Astrocyte (in vitro differentiated cells and primary cell): ENCODE measurements at places on chromosomes 11 and 22.
A peak's percentile ranks its signal among the peaks of the same experiment; 100 is the strongest.

DNA sequence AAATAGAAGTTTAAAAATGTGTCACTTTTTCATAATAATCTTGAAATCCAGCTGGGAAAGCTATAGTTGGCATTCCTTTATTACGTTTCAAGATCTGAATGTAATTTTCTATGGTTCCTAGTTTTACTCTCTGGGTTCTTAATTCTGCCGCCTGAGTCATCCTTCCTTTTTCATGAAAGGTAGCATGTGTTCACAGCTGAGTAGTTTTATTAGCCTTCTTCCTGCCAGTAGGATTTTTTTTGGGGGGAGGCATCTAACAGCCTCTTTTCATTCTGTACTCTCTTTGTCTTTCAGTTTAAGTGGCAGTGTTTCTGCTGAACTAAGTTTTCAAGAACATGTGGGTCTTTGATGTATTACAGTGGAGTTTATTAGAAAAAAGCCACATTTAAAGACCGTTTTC, 36.5 kb downstream of the OR2AG2 start:
- DNase-seq = peak; percentile 5

- DNase-seq = no peak
Observed at GRCh38 chr22:44019846-44020245, 4.3 kb upstream of the PARVB start.

GRCh38 chr11:106384429-106384828, 307.0 kb downstream of the AASDHPPT start:
- DNase-seq = no peak

- DNase-seq = no peak
Observed at GRCh38 chr11:6670202-6670830, 12.8 kb downstream of the MRPL17 start.

DNA sequence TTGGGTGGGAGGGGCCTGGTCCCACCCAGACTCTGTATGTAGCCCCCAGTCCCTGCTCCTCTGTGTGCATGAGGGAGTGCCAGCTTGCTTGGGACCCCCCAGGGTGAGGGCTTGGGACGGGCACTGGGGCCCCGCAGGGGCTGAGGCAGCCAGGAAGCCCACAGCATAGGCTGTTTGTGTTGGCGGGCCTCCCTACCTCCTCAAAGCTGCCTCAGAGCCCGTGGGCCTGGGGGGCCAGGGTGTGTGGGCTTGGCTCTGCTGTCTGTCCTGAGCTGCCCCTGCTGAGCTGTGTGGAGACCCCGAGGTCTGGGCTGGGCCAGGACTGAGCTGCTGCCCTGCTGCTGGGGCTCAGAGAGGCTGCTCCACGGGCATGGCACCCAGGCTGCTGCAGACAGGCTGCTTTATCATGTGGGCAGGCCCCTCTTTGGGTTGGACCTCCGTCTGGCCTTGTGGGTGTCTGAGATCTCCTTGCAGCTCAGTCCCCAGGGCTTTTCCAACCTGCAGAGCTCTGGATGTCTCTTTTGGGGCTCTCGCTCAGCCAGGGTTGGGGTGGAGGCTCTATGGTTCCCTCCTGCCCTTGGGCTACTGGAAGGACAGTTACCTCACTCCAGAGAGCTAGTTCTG, 3.3 kb downstream of the TSPAN4 start:
- DNase-seq = no peak

GRCh38 chr22:21592422-21592821, 24.9 kb downstream of the UBE2L3 start:
- no peak for DNase-seq

- DNase-seq = no peak
Observed at GRCh38 chr11:82465481-82465880, 268.2 kb downstream of the FAM181B start.

DNA sequence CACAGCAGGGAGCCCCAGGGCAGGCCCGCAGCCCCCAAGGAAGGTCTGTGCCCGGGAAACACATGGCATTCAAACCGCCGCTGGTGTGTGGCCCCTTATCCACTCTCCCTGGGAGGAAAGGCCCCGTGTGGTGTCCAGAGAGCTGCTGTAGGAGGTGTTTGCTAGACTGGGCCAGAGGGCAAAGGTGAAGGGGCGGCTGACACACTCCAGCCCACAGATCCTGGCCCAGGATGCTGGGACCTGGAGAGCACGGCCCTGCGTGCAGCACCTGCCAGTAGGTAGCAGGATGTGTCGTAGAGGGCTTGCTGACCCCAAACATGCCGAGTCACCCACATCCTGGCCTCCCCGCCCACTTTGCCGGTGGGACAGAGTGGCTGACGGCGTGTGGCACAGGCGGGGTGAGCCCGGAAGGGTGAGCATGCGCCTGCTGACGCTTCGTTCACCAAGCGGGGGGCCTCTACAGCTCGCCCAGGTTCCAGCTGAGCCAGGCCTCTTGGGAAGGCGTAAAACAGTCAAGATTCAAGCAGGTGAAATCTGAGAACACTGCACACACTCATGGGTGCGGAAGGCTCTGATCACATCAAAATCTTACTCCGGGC, 11.0 kb downstream of the OSBPL5 start:
- peak; percentile 25 for DNase-seq

GRCh38 chr22:43001271-43002201, 13.4 kb downstream of the PACSIN2 start:
- DNase-seq = peak; percentile 67

DNA sequence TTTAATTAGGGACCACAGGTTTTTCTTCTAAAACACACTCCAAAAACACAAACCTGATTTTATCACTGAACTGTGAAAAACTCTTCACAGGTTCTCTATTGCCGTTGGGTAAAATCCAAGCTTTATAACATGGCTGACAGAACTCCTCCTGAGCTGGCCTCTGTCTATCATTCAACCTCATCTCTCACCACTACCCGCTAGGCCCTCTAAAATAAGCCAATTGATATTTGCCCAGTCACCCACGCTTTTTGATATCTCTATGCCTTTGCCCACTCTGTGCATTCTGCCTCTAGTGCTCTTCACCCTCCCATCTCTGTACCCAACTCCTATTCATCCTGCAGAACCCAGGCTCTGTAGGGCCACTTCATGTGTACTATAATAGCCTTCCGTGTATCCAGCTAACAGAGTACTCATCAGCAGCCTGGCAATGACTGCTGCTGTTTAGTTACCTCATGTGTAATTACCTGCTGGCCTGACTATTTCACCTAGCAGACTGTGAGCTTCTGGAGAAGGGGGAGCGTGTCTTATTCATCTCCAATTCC, 1.1 kb upstream of the CNGA4 start:
- DNase-seq = no peak

DNA sequence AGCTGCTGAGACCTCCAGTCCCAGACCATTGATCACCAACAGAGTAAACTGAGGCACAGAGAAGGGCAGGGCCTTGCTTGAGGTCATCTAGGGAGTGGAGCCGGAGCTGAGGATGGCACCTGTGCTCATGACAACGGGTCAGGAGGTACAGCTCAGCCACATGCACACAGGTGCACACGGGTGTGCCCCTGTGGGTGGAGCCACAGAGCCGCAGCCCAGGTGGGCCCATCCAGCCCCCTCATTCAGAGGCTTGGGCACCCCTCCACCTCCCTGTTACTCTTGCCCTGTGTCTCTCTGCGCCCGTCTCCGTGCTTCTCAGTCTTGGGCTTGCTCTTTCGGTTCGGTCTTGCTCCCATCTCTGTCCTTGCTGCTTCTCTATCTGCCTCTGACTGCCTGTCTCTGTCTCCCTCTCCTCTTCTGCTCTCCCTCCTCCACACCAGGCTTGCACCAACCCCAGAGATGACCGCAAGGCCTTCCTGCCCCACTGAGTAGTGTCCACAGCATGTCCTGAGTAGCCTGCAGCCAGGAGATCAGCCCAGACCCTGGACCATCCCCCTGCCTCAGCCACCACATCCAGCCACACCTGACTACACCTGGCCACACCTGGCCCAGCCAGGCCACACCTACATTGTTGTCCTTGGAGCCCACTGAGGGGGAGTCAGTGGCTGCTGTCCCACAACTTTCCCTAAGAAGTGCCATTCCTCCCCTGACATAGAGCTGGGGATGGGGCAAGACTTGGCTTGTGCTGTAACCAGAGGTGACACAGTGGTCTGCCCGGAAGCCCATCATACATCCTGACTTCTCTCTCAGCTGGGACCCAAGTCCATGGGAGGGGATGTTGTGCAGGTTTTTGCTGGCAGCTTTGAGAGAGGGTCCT, 39.3 kb upstream of the CRYBB3 start:
- no peak for DNase-seq

- DNase-seq = peak; percentile 69
Observed at GRCh38 chr11:130400781-130401483, 27.5 kb downstream of the ADAMTS8 start.

- no peak for DNase-seq
Observed at GRCh38 chr11:29780756-29781155, 236.1 kb downstream of the KCNA4 start.

DNA sequence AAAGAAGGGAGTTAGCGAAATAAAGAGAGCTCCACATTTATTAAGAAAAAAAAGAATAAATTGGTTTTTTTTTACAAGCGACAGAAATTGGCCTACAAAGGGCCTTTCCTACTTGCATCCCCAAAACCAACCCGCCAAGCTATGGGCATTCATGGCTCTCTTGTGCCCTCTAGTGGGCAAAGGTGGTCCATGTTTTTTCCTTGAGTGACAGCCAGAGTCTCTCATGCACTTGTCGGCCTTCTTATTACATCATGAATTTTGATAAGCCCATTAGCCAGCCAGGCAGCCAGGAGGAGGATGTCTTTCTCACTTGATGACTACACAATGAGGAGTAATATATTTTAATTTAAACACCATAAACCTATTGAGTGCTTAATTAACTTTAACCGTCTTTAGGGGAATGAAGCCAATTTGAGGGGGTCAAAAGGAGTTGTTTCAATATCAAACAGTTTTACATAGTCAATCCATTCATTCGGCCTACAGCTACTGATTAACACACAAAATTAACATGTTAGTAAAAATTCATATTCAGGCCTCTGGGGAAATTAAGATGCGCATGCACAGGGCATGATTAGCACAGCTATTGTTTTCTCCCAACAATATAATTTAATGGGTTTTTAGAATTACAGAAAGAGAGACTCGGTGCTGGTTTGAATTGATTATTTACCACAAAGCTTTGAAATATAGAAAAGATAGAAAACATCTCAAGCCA, 85.5 kb downstream of the RCN1 start:
- DNase-seq = peak; percentile 44

GRCh38 chr11:45331839-45332238, 45.7 kb upstream of the SYT13 start:
- DNase-seq = no peak

DNA sequence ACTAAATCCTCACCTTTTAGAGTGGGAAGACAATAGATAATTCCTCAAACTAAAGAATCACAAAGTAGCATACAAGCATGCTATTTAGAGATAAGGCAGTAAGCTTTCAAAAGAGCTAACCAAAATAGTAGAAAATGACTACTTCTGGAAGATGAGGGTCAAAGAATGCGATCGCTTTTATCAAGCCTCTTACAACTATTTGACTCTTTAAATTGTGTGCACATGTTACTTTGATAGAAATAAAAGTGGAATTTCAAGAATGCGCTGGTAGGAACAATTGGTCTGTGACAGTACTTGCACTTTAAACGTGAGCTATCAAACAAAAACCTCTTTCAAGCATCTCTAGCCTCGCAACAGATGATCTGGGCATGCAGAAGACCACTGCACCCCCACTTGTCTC, 97.3 kb downstream of the COMMD9 start:
- DNase-seq = no peak

GRCh38 chr11:60809249-60809648, 24.1 kb downstream of the MS4A10 start:
- no peak for DNase-seq

DNA sequence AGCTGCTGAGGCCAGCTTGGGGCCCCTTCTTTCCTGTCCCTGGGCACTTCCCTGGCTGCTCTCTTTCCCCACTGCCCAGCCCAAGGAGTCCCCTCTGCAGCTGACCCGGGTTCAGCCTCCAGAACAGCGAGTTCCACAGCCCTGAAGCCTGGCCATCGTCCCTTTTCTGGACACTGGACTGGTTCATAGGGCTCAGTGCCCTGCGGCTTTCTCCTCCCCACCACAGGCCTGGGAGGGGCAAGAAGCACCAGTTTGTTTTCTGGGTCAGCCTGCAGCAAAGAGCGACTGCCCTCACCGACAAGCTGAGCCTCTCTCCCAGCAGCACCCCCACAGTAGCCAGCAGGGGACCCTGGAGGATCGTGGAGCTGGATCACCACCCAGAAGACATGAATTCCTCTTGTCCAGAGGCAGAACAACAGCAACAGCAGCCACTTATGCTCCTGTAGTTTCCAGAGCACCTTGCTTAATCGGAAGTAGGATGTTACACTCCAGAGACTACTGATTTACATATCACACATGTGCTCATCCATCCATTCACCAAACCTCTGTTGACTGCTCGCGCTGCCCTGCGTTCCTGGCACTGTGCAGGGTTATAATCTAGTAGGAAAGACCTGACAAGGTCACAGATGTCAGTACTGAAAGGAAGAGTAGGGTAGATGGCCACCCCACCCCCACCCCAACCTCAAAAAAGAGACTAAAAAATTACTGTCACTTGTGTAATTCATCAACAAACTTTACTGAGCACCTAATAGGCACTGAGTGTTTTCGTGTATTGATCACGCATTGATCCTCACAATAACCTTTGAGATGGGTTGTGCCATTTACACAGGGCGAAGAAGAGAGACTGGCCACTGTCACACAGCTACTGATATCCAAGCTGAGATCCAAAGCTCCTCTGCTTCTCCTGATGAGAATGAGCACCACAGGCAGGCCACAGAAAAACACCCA, 13.0 kb upstream of the CXCR5 start:
- no peak for DNase-seq

- peak; percentile 18 for DNase-seq
Observed at GRCh38 chr11:69746752-69747742, 28.1 kb downstream of the FGF4 start.

GRCh38 chr11:100574894-100575769, 112.0 kb upstream of the ARHGAP42 start:
- DNase-seq = no peak
